Melanocyte of skin (primary cell): ENCODE measurements at places on chromosomes 6 and 20. TPM values are rescaled to one million over a fixed set of nuclear protein-coding genes. Genes with fewer than 3 reads are reported as not detected.

The SAMD5 gene
- 3.3 and 6.5 TPM in 2 replicates for total RNA-seq

The RIPK1 gene
- 20.2 and 23.6 TPM in 2 replicates for total RNA-seq

The TSBP1 gene
- total RNA-seq: not detected in 2 replicates

The PPP1R3G gene
- not detected in 2 replicates for total RNA-seq

The TMEM74B gene
- not detected in 2 replicates for total RNA-seq

The CLIC5 gene
- total RNA-seq: not detected in 2 replicates

The CLPSL1 gene
- not detected in 2 replicates for total RNA-seq

The MRPS10 gene
- 37.2 and 55.2 TPM in 2 replicates for total RNA-seq

The CAGE1 gene
- total RNA-seq: 0.15 and 0.33 TPM in 2 replicates
